Activated T-cell treated with anti-CD3 and anti-CD28 coated beads for 48 hours (primary cell): ENCODE measurements at places on chromosomes 12 and 14.

- no peak for DNase-seq
These were observed 90.9 kb downstream of the SRGAP1 start for GRCh38 chr12:63935361-63935760.

DNA sequence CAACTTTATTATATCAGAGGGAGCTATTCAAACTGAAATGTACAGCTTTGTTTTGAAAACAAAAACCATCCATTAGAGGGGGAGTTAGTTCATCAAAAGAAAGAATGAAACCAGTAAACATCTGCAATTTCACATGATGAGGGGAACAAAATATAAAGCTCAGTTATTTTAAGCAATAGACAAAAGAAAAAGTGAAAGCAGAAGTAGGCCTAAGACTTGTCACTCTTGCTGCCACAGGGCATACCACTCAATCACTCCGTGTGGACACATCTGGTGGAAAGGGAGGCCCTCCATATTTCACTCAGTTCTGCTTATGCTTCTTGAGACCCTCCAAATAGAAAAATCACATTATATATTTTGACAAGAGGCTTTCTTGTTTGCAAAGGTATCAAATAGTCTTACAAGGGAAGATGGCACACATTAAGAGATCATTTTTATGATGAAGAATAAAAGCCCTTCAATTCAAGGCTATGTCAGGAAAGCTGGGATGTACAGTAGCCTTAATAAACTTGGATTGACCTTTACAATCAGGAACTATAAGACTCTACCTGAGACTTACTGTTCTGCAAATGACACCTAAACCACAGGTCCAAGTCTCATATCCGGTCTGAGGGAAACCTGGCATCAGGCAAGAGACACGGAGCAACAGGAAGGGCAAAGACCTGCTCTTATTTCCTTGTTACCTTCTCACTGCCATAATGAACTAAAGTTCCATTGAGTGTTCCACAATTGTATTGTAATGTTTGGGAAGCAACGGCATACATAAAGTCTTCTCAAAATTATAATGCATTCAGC, 222.5 kb upstream of the GRIP1 start:
- no peak for DNase-seq

DNA sequence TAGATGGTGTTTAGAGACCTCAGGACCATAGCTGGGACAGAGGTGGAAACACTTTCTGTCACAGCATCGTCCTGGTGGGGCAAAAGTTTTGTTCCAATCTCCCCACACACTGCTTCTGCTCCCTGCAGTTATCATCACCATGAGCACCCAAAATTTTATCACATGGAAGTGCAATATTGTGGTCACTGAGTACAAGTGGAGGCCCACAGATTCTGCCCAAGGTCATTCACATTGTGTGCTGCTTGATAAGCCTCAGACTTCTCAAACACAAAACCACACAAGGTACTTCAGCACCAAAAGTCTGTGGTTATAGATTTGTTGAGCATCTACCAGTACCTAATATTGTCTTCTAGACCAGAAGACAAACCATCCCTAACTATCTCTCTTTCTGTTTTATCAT, 554 bp upstream of the KRT77 start:
- no peak for DNase-seq

- DNase-seq = no peak
These were observed 125.6 kb upstream of the RTL1 start for GRCh38 chr14:101028971-101029667.

DNA sequence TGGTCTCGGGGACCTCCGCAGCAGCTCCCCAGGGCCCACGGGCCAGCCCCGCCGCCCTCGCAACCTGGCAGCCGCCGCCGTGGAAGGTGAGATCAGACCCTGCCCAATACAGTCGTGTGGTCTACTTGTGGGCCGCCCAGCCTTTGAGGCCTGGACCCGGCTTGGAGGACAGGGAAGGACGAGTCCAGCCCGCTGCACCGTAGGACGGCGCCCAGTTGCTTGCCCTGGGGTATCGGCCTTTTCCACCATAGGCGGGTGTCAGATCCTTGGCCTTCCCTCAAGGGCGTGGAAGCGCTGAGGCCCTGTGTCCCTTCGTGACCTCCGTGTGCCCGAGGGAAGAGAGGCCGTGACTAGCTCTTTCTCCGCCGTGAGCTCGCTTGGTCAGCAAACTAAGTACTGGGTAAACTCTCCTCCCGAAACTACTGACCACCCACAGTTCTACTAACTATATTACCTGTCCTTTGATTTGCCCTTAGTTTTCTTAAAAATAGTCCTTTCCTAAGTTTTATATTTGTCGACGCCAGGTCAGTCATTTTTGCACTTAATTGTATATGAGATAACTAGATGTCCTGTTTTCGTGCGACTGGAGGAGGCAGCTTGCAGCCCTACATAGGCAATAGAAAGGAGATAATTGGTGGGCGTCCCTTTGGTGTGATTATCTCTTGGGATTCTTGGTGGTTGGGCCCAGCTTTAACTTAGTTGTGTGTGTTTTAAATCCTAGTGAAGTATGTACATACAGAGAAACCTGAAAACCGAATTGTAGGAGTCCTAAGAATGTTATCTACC, 757 bp downstream of the SLC25A3 start:
- DNase-seq = no peak

- no peak for DNase-seq
These were observed 61.4 kb downstream of the HMGA2 start for GRCh38 chr12:65885716-65886115.
